ENCODE measurements at places on chromosomes 4 and X. TPM values are rescaled to one million over a fixed set of nuclear protein-coding genes. Genes with fewer than 3 reads are reported as not detected.

Gene HPGDS
- total RNA-seq, result not detected

Gene PCDH19
- under 0.01 TPM for total RNA-seq

Gene DIPK2B
- not detected for total RNA-seq

Gene SMIM10
- 7.8 TPM for total RNA-seq

Gene NUDT10
- 1.6 TPM for total RNA-seq

Gene GUCY1B1
- total RNA-seq, result 6.3 TPM

Gene ZCCHC18
- 0.57 TPM for total RNA-seq

Gene CCSER1
- total RNA-seq, result 0.14 TPM

Gene RGS12
- total RNA-seq, result 14.0 TPM

Gene PRR27
- not detected for total RNA-seq

Gene APBB2
- total RNA-seq, result 30.0 TPM

Gene SCML1
- 6.4 TPM for total RNA-seq

Gene MGAT4D
- total RNA-seq, result not detected

Gene ADGRL3
- 0.09 TPM for total RNA-seq

Gene GYPB
- total RNA-seq, result not detected

Gene PNMA3
- 0.28 TPM for total RNA-seq

Gene PROM1
- not detected for total RNA-seq

Gene IL13RA1
- total RNA-seq, result 56.0 TPM

Gene F8A2
- total RNA-seq, result not detected

Gene CXCL3
- total RNA-seq, result 18.5 TPM

Gene SSX2B
- not detected for total RNA-seq

Gene NPY2R
- not detected for total RNA-seq

Gene KLHL4
- total RNA-seq, result 0.43 TPM

Gene GYG2
- total RNA-seq, result 11.4 TPM

Gene MYOZ2
- 0.28 TPM for total RNA-seq

Gene SPANXN3
- total RNA-seq, result not detected

Gene CTAG1A
- total RNA-seq, result not detected

Gene ANK2
- total RNA-seq, result 45.4 TPM

Gene OTUD5
- total RNA-seq, result 28.6 TPM

Gene MAGEA10
- total RNA-seq, result not detected

Gene RPA4
- total RNA-seq, result 0.71 TPM

Gene CXCL11
- 0.14 TPM for total RNA-seq

Gene ABCG2
- 1.1 TPM for total RNA-seq

Gene PWWP3B
- total RNA-seq, result 0.74 TPM

Gene OPHN1
- total RNA-seq, result 5.6 TPM

Gene PABPC5
- 1.1 TPM for total RNA-seq

Gene EDA2R
- 13.6 TPM for total RNA-seq

Gene DCAF8L2
- under 0.01 TPM for total RNA-seq

Gene EMCN
- total RNA-seq, result under 0.01 TPM

Gene KDR
- total RNA-seq, result 0.28 TPM

Gene GAGE12F
- not detected for total RNA-seq

Gene KIT
- total RNA-seq, result 0.43 TPM

Gene CDS1
- 0.28 TPM for total RNA-seq

Gene MAB21L2
- total RNA-seq, result under 0.01 TPM

Gene GRK4
- 4.1 TPM for total RNA-seq

Gene LUZP4
- total RNA-seq, result not detected

Gene GAGE12E
- not detected for total RNA-seq

Gene APELA
- total RNA-seq, result not detected

Gene PLS3
- 249 TPM for total RNA-seq

Gene ZNF711
- total RNA-seq, result 0.37 TPM
